ENCODE measurements at places on chromosomes 12 and 14. TPM values are rescaled to one million over a fixed set of nuclear protein-coding genes. Genes with fewer than 3 reads are reported as not detected.

DNA sequence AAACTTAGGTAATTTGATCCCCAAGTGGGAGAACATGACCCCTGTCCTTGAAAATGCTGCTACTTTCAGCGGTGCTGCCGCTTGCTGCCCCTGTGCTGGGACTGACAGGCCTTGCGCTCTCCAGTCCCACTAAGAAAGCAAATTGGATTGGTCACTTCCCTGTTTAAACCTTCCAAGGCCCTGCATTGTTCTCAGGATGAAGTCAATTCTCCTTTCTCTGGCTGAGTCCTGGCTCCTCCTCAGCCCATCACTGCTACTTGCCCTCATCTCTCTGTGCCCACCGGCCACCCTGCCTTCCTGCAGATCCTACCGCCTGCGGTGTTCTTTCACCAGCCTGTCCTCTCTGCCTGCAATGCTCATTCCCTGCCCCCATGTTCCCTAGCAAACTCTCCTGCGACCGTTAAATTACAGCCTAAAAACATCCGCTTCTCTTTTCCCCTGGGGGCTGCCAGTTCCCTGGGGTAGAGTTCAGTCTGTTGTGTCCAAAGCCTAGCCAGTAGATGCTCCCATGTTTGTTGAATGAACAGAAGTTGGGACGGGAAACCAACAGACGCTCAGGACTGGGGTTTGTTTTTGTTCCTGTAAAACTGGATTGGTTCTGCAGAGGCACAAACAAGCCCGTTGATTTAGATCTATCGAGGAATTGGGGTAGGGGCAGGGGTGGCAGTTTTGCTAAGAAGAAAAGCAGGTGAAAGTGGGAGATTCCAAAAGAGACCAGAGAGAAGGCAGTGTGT, 127.3 kb upstream of the HIF1A start:
- DNase-seq = no peak

GRCh38 chr12:128626808-128627320, 196.9 kb downstream of the SLC15A4 start:
- DNase-seq = no peak

- no peak for DNase-seq
Measured at GRCh38 chr12:116213014-116213413, 64.5 kb downstream of the MED13L start.

- no peak for DNase-seq
Measured at GRCh38 chr12:47774663-47775062, 1.6 kb downstream of the SLC48A1 start.

The GRIP1 gene
- total RNA-seq = 16.0 TPM

- DNase-seq = no peak
Measured at GRCh38 chr12:21860534-21860933, 80.7 kb downstream of the ABCC9 start.

DNA sequence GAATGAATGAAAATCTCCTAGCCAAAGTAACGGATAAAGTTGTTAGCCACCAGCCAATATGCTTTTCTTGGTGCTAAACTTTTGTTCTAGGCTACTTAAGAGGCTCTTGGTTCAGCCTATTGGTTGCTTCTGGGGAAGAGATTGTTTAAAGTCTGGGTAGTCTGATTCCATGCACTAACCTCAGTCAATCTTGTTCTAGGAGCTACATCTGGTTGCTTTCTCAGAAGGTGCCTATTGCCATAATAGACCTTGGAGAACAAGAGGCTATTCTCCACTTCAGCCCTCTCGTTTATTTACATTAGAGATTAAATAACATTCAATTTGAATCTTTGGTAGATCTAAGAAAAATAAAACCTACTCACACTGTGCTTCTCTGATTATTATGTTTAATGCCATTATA, 40.8 kb upstream of the OTOGL start:
- DNase-seq = no peak

DNA sequence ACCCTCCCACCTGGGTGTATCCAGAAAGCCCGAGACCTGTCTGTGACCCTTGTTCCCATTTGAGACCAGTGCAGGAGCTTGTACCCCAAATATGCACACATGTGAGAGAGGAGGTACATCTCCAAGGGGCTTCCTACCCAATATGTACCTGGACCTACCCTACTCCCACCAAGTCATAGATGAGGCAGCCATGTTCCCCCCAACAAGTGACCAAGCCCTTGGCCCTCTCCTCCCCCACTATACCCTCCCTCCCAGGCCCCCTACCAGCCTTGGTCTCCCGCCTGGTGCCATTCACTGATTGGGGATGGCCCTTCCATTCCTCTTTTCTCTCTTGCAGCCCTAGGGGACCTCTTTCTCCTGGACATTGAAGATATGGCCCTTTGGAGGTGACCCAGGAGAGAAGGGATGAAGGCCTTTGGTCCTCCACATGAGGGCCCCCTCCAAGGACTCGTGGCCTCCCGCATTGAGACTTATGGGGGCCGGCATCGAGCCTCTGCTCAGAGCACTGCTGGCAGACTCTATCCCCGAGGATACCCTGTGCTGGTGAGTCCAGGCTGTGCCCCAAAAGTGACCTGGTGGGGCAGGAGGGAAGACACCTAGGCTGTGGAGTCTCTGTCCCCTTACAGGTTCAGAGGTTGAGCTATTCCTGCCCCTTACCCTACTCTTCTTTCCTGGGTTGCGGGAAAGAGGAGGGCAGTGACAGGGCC, 1.5 kb downstream of the PLEKHG6 start:
- no peak for DNase-seq

DNA sequence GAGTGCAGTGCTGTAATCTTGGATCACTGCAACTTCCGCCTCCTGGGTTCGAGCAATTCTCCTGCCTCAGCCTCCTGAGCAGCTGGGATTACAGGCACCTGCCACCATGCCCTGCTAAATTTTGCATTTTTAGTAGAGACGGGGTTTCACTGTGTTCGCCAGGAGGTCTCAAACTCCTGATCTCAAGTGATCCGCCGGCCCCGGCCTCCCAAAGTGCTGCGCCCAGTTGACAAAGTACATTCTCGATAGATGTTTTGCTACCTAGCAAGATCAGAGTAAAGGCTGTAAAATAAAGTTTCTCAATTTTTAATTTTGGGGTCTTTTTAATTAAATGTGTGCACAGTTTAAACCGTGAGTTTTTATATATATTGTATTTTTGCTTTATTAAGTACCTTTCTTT, 248.9 kb downstream of the CCER1 start:
- DNase-seq = no peak

The TBX5 gene
- not detected for total RNA-seq

DNA sequence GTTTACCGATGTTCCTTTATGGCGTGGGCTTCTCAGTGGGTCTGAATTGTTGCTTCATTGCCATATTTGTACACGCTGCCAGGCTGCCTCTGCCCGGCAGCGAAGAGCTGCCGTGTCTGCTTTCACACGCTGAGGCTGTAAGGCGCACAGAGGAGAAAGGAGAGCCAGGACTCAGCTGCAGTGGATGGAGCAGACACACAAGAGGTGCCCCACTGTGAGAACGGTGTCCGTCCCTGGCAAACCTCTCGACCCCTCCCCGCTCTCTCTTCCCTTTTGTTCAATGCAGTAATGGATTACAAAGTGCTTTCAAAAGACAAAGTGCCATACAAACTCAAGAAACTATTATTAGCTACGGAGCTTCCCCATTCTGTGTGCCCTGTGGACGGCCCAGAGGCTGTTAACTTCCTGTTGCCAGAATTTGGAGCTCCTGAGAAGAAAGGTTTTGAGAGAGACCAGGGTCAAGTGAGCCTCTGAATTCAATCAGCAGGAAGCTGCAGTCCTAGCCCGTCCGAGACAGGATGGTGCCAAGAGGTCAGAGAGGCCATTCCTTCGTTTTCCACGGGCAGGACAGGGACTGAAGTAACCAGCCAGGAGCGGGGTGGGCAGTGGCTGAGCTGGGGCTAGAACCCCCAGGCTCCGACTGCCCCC, 15.8 kb downstream of the CCND2 start:
- DNase-seq = no peak

DNA sequence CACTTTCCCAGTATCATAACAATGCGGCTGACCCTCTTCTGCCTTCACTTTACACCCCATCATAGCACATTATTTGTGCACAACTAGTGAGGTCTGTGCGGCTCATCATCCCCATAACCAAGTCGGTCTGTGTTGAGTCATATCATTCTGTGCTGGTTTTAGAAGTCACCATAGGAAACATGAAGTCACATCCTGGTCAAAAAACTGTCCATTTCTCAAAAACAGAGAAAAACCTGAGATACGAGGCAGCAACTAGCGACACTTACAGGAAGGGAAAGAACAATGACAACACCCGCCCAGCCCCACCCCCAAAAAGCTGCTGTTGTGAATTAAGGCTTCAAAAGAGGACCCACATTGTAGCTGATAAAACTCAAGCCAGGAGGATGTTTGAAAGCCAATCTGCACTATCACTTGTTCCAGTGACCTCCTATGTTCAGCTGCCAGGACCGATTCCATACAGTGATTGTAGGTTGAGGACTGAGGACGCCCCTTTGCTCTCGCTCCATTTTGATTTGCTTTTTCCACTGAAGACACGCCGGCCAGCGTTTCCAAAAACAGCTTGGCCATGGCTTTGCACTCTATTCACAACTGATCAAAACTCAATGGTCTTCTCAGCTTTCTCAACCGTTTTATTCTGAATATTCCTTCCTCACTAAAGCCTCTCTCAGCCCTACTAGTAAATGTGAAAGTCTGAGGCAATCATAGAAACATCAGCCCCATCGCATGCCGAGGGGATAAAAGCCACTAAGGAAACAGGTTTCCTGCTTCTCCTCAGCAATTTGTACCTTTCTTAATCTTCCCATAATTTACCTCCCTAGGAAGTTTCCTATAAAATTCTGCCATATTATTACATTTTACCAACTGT, 87.5 kb downstream of the DUSP16 start:
- no peak for DNase-seq

DNA sequence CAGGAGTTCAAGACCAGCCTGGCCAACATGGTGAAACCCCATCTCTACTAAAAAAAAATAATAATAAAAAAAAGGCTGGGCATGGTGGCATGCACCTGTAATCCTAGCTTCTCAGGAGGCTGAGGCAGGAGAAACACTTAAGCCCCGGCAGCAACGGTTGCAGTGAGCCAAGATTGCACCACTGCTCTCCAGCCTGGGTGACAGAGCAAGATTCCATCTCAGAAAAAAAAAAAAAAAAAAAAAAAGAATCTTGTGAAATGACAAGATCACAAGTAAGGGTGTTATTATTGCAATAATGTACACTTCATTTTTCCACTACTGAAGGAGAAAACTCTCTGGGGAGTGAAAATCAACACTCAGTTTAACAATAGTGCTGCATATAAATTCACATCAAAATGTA, 8.8 kb upstream of the PTGR2 start:
- no peak for DNase-seq

The NINJ2 gene
- total RNA-seq = 19.3 TPM

DNA sequence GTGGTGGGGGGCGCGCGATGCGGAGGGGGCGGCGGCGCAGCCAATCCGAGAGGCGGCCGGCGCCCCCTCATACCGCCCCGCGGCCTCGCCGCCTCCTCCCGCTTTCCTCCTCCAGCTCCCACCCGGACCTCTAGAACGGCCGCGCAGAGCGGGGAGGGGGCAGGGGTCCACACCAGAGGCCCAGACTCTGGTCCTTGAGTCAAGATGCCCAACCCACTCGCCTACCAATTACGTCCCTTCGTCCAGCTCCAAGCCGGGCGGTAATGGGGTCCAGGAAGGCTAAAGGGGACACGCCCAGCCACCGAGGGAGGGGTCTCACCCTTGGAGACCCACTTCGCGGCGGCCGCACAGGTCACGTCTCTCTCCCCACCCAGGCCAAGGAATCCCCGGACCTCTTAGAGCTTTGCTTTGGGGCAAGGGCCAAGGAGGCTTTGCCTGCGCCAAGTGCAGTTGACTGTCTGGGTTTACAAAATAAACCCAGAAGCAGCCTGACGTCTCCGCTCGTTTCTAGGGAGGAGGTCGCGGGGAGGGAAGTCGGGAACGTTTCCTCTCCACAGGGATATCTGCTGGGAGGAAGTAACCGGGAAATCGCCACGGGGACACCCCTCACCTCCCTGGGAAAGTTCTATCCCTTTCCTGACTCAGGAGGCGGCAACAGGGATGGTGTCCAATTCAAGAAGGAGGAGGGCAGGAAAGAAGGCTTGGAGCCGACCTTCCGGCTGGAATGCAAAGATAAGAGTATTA, 394 bp upstream of the AMIGO2 start:
- DNase-seq = peak; percentile 71

The TBPL2 gene
- total RNA-seq = not detected

GRCh38 chr12:106508966-106509365, 73.8 kb upstream of the RFX4 start:
- DNase-seq = no peak

DNA sequence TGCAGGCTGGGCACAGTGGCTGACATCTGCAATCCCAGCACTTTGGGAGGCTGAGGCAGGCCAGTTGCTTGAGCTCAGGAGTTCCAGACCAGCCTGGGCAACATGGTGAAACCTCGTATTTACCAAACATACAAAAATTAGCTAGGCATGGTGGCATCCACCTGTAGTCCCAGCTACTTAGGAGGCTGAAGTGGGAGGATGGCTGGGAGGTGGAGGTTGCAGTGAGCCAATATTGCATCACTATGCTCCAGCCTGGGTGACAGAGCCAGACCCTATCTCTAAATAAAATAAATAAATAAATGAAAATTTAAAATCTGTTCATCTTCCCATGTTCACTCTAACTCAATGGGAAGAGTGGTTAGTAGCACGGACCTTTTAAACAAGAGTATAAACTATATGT, 71.2 kb downstream of the ELK3 start:
- no peak for DNase-seq

- no peak for DNase-seq
Measured at GRCh38 chr12:112421363-112421762, 2.6 kb downstream of the PTPN11 start.

DNA sequence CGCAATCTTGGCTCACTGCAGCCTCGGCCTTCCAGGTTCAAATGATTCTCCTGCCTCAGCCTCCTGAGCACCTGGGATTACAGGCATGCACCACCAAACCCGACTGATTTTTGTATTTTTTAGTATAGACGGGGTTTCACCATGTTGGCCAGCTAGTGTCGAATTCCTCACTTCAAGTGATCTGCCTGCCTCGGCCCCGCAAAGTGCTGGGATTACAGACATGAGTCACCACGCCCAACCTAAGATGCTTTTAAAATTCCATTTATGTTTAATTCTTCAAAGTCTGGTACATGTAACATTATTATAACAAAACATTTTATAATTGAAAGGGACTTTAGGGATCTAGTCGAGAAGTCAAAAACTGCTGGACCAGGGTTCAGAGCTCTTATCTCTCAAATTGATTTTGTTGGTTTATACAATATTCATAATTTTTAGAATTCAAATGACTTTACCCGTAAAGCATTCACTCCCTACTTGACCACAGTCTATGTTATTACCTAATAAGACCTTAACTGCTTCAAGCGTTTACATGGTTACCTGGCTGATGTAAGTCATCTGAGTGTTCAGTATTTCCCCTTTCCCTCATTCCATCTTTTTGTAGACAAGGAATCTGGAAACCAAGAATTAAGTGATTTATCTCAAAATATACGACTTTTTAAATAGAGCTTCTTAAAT, 28.2 kb downstream of the RAP1B start:
- no peak for DNase-seq

All from PC-9 (cell line).